ENCODE measurements at places on chromosomes 11 and 22. TPM values are rescaled to one million over a fixed set of nuclear protein-coding genes. Genes with fewer than 3 reads are reported as not detected.

Gene TNNT3
- total RNA-seq: 0.33 TPM

Gene LARGE2
- total RNA-seq: not detected

Gene SMTNL1
- total RNA-seq: not detected

Gene HTR3B
- total RNA-seq: not detected

Data from smooth muscle cell of the pulmonary artery (primary cell).